ENCODE measurements at places on chromosomes 6 and 20. TPM values are rescaled to one million over a fixed set of nuclear protein-coding genes. Genes with fewer than 3 reads are reported as not detected.

- H3K27me3 ChIP-seq, result no peaks in the 10 kb centered on the region
- no peak for DNase-seq
- no peak overlapping the region for H3K4me3 ChIP-seq
- H3K36me3 ChIP-seq, result no peaks in the 10 kb centered on the region
- no peak overlapping the region for H3K27ac ChIP-seq
- H3K4me1 ChIP-seq, result peaks cover 3% of the 10 kb centered on the region
Observed at GRCh38 chr6:158503846-158504245, 56.0 kb upstream of the TMEM181 start.

GRCh38 chr6:100472674-100473073, 8.0 kb upstream of the SIM1 start:
- H3K27me3 ChIP-seq, result peaks cover 54% of the 10 kb centered on the region
- peak; percentile 71 for DNase-seq
- no peak overlapping the region for H3K4me3 ChIP-seq
- no peak overlapping the region for H3K27ac ChIP-seq
- H3K4me1 ChIP-seq, result no peaks in the 10 kb centered on the region
- no peaks in the 10 kb centered on the region for H3K36me3 ChIP-seq

DNA sequence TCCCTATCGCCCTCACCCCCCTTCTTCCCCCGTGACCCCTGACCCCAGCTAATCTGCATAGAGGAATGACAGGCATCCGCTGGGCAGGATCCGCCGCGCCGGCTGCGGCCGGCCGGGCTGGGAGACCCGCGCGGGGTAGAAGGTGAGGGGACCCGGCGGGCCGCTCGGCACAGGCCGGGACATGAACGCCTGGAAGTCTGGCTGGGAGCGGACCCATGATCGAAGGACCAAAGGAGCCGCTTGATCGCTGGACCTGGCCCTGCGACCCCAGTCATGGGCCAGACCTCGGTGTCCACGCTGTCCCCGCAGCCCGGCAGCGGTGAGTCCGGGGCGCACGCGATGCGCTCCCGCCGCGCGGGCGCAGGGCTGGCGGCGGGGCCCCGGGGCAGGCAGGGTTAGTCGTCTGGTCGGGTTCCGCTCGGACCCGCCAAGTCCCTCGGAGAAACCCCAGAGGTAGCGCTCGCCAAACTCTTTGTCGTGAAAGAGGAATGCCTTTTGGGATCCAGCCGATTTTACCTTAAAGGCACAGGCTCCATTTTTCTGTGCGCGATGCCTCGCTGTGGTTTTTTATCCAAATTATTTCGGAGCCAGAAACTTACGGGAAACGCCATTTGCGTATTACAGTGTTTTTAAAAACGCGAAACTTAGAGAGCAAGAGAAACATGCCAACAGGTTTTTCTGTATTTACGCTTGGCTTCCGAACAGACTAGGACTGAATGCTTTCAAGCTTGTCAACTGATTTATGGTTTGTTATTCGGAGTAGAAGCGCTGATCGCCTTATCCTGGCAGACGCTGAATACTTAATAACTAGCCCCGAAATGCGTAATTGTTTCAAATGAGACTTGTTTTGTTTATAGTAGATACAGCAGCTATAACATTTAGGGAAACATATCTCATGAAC, at the start of gene PHACTR2:
Gene PHACTR2 (plus strand): TSS at position 75 of the 901 bp plus-strand sequence. CDS start 199 bp downstream, at position 274.
- no peaks in the 10 kb centered on the region for H3K27me3 ChIP-seq
- peak within 1 kb of the TSS; percentile 99 for H3K4me3 ChIP-seq
- H3K36me3 ChIP-seq, result no peaks in the 10 kb centered on the region
- peaks cover 10% of the 10 kb centered on the region for H3K4me1 ChIP-seq
- H3K27ac ChIP-seq, result peak within 1 kb of the TSS; percentile 96
- peak; percentile 86 for DNase-seq

DNA sequence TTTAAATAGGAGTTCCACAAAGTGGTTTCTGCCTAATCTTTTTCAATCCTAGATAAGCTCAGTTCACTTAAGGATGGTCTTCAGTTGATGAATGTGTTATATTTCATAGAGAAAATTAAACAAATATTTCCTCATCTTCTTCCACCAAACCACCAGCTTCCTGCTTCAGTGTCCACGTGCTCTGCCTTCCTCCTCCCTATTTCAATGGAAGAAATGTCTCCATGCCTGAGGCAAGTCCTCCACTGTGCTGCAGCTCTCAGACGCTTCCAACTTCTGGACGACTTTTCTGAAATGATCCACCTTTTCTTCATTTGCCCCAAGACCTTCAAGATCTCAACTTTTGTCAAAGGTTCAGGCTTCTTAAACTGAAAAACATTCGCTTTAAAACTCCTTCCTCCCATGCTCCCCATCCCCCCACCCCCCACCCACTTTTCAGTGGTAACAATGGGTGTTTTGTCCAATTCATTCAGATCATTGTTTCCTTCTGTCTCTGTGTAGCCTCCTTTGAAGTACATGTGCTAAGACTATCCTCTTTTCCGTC, 25.3 kb upstream of the FABP7 start:
- H3K36me3 ChIP-seq, result no peaks in the 10 kb centered on the region
- DNase-seq, result no peak
- no peaks in the 10 kb centered on the region for H3K4me1 ChIP-seq
- no peaks in the 10 kb centered on the region for H3K27me3 ChIP-seq

- peaks cover 2% of the 10 kb centered on the region for H3K4me1 ChIP-seq
- H3K27ac ChIP-seq, result no peak overlapping the region
- H3K36me3 ChIP-seq, result no peaks in the 10 kb centered on the region
- no peak for DNase-seq
- no peaks in the 10 kb centered on the region for H3K27me3 ChIP-seq
Observed at GRCh38 chr6:137351890-137352289, 132.7 kb upstream of the IFNGR1 start.

Gene GRM1
- total RNA-seq, result 0.17 TPM

Gene SLC22A7
- not detected for total RNA-seq

Gene PSORS1C2
- not detected for total RNA-seq

Gene SPATS1
- total RNA-seq, result under 0.01 TPM
